ENCODE measurements at places on chromosomes 5 and 9.
A peak's percentile ranks its signal among the peaks of the same experiment; 100 is the strongest.

- no peak for DNase-seq
These were observed 139.7 kb downstream of the CEP120 start for GRCh38 chr5:123283499-123283898.

GRCh38 chr9:95512709-95513095 is 4.1 kb downstream of the PTCH1 start:
- DNase-seq, result no peak

GRCh38 chr5:152634586-152634985 is 229.5 kb upstream of the NMUR2 start:
- peak; percentile 5 for DNase-seq

GRCh38 chr5:10543585-10544040 is 20.3 kb upstream of the ANKRD33B start:
- DNase-seq, result no peak

DNA sequence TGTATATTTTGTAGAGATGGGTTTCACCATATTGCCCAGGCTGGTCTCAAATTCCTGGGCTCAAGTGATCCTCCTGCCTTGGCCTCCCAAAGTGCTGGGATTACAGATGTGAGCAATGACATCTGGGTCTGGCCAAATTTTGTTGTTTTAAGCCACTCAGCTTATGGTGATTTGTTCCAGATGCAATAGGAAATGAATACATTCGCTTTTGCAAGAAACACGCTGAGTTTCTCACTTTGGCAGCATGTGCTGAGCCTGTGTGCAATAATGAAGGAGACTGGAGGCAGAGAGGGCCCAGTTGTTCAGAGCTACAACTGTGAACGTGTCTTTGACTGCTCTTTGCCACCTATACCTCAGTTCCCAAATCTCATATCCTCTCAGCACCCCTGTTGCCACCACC is 56.4 kb downstream of the KIF4B start:
- DNase-seq, result no peak

- DNase-seq, result no peak
These were observed 1655.4 kb upstream of the NUDT12 start for GRCh38 chr5:105218018-105218417.

DNA sequence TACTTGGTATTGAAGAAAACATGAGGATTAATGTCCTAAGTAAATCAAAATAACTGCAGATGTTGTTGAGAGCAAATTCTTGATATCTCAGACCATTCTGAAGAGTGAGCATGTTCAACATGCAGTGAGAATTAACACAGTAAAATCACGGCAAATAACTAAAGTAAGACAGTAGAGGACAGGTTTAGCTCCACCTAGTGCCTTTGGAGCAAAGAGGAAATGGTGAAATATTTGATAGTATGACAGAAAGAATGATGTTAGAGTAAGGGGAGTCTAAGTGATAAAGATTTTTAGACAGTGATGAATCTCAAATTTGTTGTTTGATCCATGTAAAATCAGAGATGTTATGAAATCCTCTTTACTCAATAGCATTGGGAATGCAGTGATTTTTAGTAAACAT is 424.2 kb downstream of the TMEM161B start:
- peak; percentile 13 for DNase-seq

DNA sequence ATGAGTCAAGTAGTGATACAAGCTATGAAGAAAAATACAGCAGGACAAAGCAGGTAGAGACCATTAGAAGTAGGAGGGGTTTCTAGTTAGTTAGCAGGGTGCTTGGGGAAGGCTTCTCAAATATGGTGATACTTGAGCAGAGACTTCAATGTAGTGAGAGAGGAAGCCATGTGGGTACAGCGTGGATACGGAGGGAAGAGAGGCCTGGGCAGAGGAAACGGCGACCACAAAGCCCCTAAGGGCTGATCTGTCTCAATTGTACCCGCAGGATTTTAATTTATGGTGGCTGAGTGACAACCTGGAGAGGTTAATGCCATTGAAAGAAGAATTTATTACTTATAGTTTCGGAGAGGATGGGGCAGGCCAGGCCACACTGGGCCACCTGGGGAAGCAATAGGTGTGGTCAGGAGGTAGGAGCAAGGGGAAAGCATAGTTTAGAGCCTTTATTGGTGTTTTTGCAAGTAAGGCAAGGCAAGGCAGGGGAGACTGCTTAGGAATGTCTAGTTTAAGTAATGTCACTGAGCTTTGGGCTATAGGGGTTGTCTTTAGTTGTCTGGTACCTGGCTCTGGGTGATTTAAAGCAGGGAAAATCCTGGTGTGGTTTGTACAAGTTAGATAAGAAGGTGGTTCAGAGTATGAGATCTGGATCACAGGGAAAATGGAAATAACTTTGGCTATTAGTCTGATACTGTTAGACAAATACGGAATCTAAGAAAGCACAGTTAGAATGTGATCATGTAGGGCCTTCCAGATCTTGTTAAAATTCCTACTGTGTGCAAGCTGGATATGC is 42.6 kb downstream of the GCNT4 start:
- DNase-seq, result no peak

DNA sequence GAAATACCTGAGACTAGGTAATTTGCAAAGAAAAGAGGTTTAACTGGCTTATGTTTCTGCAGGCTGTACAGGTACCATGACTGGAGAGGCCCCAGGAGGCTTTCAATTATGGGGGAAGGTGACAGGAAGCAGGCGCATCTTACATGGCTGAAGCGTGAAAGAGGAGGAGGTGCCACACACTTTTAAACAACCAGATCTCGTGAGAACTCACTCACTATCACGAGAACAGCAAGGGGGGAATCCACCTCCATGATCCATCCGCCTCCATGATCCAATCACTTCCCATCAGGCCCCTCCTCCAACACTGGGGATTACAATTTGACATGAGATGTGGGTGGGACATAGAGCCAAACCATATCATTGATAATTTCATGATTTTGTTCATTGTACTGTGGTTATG is 2.5 kb upstream of the MED27 start:
- no peak for DNase-seq

DNA sequence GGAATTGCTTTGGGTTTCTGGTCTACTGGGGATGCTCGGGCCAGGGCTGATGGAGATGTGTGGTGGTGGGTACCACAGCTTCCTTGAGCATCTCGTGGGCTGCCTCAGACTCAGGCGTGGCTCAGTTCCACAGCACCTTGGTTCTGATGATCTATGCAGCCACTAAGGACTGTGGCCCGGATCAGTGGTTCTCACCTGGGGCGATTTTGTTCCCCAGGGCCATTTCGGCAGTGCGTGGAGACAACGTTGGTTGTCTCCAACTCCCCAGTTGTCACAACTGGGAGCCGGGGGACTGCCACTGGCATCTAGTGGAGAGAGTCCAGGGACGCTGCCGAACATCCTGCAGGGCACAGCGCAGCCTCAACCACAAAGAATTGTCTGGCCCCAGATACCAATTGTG is 47.7 kb downstream of the FGF18 start:
- no peak for DNase-seq

DNA sequence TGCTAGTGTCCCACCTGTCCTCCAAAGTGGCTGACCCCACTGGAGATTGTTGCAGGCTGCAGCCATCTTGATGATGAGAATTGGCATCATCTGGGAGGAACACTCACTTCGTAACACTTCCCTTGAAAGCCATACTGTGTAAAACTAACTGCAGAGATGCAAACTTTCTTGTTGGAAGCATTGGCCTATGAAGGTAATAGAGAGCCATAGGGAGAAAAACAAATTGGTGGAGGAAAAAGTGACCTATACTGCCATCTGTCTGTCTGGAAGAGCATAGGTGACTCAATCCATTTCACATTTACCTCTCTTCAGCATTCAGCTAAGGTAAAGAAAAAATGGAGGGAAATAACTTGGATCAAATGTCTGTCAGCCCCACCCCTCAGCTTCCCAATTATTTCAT is 473.4 kb downstream of the NTRK2 start:
- peak; percentile 66 for DNase-seq

DNA sequence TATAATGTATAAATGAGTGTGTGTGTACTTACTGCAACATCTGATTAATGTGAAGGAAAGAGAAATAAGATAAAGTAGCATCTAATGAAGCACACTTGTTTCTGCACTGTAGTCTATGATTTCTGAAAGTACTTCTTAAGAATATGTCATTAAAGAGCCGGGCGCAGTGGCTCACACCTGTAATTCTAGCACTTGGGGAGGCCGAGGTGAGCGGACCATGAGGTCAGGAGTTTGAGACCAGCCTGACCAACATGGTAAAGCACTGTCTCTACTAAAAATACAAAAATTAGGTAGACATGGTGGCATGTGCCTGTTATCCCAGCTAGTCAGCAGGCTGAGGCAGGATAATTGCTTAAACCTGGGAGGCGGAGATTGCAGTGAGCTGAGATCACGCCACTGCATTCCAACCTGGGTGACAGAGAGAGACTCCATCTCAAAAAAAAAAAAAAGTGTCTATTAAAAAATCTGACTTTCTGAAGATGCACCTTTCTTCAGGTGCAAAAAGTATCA is 556.9 kb downstream of the PTPRD start:
- DNase-seq, result no peak

- DNase-seq, result peak; percentile 38
These were observed at the start of gene ARAP3 for GRCh38 chr5:141681695-141682641. Gene ARAP3, minus strand, starts transcription at chr5:141682230. Its CDS starts 1,744 bp downstream, at chr5:141680486.

GRCh38 chr9:137276473-137277328 is 825 bp upstream of the TOR4A start:
- DNase-seq, result no peak

DNA sequence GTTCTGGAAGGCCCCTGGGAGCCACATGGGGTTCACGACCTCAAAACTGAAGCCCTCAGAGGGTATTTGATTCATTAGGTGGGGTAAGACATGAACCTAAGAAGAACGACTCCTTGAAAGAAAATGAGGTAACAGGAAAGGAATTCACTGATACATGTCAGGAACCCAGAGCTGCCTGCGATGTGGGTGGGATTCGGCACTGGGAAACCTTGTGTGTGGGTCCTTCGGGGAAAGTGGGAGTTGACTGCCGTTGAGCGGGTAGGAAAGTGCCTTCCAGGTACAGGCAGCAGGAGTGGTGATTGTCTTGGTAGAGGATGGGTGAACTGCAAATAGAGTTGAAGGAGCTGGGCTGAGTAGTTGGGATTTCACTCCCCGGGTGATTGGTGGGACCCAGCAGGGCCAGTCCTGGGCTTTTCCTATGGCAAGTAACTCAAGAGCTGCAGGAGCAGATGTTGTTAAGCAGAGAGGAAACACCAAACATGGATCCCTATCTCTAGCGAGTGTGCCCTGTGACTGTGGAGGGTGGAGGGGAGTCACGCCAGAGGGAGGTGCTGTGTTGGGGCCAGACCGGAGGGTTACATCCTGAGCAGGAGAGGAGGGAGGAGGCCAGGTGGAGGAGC is 30.8 kb downstream of the ANKRD33B start:
- DNase-seq, result no peak

GRCh38 chr5:125411071-125411743 is 664.8 kb upstream of the ZNF608 start:
- DNase-seq, result peak; percentile 71

- DNase-seq, result no peak
These were observed 764.2 kb upstream of the ZNF608 start for GRCh38 chr5:125510651-125511050.

DNA sequence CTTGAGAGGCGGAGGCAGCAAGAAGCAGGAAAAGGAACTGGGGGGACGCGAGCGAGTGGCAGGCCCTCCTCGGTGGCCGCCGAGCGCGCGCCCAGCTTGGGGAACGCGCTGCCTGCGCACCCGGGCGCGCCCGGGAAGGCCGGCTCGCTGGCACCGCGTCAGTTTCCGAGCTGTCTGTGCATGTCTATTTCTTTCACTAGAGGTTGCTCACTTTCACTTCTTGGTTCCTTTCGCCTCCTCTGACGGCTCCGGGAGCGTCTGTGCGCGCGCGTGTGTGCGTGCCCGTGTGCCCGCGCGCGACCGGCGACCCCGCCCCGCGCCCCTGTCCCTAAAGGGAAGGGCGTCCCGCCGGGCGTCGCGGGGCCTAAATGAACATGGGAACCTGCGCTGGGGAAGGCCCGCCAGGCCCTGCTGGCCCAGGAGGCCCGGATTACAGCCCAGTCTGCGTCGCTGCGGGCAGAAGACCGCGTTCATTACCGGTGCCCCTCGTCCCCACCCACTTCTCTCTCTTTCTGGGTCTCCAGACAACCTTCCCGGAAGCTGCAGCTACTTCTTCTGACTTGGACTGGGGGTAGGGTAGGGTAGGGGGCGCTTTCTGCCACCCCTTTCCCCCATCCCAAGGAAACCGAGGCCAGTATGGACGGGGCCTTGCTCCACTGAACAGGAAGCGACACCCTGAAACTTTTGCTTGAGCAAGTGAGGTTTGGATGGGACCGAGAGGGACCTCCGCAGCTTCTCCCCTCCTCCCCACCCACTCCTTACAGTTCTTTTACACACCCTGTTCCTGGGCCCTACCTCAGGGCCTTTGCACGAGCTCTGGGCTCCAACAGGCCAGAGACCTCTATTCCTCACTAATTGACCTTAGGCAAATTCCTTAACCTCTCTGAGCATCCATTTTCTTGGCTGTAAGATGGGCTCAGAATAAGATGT is 205.8 kb upstream of the IER5L start:
- DNase-seq, result peak; percentile 63

DNA sequence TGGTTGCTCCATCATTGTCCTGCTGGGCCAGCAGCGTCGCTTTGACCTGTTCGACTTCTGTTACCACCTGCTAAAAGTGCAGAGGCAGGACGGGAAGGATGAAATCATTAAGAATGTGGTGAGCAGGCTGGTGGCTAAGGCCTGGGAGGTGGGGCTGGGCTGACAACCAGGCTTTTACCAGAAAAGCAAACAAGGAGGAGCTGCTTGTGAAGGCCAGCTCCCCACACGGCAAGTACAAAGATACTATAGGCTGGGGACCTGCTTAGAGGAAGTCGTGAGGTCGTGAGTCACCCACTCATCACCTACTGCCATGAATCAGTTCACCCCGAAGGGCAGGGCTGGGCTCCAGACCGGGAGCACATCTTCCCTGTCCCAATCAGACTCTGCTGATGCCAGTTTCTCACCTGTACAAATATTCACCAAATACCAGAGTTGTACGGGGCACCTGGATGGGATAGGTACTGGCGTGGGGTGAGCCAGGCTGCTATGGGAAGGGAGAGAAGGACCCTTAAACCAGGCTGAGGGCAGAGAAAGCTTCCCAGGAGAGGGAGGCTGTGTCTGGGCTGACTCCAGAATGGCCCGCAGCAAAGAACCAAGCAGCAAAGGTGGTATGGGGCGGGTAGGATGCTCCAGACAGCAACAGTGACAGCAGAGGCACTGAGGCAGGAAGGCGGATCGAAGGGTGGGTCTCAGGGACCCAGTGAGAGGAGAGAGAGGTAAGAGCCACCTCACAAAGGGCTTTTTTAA is 69.3 kb upstream of the NIPAL4 start:
- no peak for DNase-seq

GRCh38 chr5:85320495-85320894 is 935.8 kb upstream of the EDIL3 start:
- no peak for DNase-seq

GRCh38 chr9:14147738-14148137 is 166.2 kb downstream of the NFIB start:
- DNase-seq, result no peak

GRCh38 chr5:41636605-41637004 is 126.2 kb upstream of the PLCXD3 start:
- no peak for DNase-seq

- DNase-seq, result peak; percentile 57
These were observed 108.7 kb downstream of the LIFR start for GRCh38 chr5:38447786-38448185.

GRCh38 chr9:36008774-36009300 is 27.9 kb upstream of the RECK start:
- peak; percentile 37 for DNase-seq
